CD4-positive, alpha-beta T cell treated with Interleukin-10 for 1 hour (primary cell): ENCODE measurements at places on chromosomes 11 and 22.

DNA sequence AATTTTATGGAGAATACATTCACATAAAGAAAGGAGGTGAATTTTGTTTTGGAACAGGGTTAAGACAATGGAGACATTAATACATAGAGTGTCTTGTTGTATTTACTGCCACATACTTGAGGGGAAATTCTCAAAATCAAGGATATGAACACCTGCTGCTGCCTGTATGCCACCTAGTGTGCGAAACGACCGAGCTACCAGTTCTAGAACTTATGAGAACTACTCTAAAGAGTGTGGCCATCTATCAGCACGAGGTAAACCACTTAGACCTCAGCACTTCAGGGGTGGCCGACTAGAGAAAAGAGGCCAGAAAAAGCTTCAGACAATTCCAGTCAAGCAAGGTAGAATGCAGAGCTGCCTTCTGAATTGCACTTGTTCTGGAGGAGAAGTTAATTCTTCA is 1.5 kb upstream of the AGBL2 start:
- no peak for DNase-seq

GRCh38 chr11:62575156-62575555 is 1.5 kb upstream of the EEF1G start:
- DNase-seq, result no peak

DNA sequence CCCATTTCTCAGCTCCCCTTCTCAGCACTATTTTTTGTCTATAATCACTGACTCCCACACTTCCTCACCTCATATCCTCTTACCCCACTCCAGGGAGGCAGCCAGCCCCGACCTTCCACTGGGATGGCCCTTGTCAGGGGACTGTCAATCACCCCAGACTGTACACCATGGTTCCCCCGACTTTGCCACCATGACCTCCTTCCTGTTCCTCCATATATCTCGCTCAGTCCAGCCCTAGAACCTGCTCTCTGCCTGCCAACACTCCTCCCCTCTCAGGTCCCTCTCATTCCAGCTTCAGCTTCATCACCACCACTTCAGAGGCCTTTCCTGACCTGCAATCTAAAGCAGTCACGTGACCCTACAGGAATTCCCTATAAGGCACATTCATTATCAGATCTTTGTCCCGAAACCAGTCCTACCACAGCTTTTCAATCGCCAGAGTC is 16.5 kb downstream of the PRPF19 start:
- no peak for DNase-seq

DNA sequence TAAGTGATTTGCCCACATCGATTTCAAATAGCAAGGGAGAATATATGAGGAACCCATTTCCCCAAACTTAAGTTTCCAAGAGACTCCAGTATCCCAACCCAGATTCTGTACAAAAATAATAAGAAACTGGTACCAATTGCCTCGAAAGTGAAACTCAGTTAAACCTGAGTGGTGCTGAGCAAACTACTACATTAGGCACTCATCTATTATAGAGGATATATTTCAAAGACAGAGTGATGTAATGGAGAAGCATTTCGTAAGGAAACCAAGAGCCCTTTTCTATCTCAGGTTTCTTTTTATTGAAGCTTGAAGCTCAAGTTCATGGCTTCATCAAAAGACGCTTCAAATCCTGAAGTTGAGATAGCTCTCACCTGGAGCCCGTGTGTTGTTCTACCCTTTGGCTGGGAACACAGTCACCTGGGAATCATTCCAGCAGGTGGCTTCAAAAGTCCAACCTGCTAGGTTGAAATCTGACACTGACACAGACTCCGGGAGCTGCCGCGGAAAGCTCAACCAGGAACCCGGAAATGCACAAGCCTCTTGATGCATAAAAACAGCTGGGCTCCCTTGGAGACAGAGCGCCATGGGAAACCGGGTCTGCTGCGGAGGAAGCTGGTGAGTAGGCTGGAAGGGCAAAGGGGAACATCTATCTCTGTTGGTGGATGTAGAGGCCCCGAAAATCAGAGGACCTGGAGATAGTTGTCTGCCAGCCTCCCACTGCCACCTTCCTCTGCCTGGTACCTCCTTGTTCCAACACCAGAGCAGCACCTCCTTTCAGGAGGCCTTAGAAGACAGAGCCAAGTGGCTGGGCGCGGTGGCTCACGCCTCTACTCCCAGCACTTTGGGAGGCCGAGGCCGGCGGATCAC is at the start of gene C11orf52:
Gene C11orf52, plus strand, starts transcription at position 524 of the 867 bp plus-strand sequence. Its CDS starts 60 bp downstream, at position 584.
- DNase-seq, result no peak

- DNase-seq, result peak; percentile 51
These were observed 68.1 kb downstream of the LIF start for GRCh38 chr22:30178181-30179126.

DNA sequence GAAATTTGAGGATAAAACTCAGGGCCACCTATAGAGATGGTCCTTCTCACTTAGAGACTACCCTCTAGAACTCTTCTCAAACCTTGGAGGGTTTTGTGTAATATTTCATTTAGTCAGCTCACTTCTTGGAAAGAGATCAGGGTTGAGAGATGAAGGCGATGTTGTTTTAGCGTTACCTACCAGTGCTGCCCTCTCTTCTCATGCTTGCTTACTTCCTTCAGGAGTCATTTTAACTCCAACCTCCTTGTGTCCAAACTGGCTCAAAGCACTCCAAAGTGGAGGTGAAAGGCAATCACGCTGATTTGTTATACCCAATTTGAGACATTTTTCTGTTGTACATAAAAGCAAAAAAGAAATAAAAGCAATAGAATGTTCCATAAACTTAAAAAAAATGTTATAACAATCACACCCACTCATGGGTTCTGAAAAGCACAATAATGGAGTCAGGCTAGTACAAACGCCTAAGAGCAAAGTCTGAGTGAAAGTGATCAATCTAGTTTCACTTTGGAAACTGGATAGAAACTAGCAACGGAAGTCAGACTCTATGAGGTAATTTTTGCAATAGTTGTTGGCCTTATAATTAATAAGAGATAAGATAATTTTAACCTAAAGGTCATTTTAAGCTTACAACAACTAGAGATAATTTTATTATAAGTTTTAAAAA is 117.1 kb downstream of the MRTFA start:
- peak; percentile 59 for DNase-seq

DNA sequence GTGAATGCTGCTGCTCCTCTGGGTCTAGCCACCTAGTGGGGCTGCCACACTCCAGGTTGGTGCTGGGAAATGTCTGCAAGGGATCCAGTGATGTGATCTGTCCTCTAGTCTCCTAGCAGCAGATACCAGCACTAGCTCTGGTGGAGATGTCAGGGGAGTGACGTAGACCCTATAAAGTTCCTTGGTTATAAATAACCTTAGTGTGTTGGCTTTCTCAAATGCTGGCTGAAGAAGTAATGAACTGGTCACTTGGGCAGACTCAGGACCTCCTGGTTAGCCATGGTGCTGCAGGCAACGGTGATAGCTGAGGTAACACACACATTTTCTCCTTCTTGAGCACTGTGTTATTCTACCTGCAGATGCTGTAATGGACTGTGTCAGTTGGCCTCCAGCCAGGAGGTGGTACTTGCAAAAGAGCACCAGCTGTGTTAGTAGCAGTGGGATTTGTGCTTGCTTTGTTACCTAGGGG is 35.5 kb downstream of the BBOX1 start:
- no peak for DNase-seq

DNA sequence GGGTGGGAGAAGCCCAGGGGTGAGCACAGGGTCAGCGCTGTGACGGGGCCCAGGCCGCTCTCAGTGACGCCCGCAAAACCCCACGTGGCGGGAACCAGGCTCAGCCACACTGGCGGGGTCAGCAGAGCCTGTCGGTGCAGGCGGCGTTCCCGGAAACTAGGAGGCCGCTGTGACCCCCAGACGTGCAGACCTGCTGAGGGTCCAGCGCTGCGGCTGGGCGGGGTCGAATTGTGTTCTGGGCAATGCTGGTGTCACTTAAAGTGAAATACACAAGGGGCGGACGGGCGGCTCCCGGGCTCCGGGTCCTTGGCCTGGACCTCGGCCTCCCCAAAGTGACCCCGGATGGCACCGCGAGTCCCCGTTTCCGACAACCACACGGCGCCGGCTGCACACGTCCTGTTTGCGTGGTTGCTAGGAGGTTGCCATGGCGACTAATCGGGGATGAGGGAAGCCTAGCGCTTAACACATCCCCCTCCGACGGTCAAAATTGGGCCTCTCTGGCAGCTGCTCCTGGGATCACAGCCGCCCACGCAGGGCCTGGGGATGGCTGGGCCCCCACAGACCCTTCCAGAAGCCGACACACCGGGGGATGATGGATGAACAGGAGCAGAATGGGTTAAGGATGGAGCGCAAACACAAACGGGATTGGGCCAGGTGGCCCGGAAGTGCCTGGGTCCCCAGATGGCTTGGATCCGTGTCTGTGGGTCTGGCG is 81.7 kb upstream of the PRR5 start:
- peak; percentile 91 for DNase-seq

DNA sequence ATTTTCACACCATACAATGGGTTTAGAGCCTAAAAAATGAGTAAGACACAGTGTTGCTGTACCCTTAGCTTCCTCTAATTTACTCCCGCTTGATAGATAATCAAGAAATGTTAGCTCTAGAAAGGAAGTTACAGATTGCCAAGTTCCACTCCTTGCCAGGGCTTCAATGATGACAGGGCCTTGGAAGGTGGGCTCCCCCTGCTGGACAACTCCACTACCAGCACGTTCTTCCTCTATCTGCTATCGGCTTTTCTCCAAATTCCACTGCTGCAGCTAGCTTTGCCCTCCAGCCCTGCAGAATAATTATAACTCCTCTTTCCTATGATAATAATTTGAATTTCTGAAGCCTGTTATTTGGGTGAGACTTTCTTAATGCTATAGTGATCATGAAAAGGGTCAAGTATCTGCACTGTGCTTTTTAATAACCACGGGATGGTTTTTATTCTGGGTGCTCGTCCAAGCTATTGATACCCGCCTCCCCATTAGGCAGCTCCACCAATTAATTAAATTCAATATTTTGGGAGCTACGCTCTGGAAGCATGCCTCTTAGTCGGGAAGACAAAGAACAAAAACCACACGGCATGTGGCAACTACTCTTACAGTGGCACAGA is 9.0 kb downstream of the SYN3 start:
- peak; percentile 47 for DNase-seq

GRCh38 chr11:126782810-126783209 is 217.8 kb downstream of the KIRREL3 start:
- DNase-seq, result no peak

- DNase-seq, result no peak
These were observed 15.4 kb downstream of the SLC3A2 start for GRCh38 chr11:62896049-62896448.

GRCh38 chr11:133402551-133402950 is 129.8 kb downstream of the OPCML start:
- DNase-seq, result no peak

- no peak for DNase-seq
These were observed 14.7 kb upstream of the ST14 start for GRCh38 chr11:130144861-130145281.

GRCh38 chr22:19765477-19766239 is 5.1 kb downstream of the TBX1 start:
- DNase-seq, result no peak

DNA sequence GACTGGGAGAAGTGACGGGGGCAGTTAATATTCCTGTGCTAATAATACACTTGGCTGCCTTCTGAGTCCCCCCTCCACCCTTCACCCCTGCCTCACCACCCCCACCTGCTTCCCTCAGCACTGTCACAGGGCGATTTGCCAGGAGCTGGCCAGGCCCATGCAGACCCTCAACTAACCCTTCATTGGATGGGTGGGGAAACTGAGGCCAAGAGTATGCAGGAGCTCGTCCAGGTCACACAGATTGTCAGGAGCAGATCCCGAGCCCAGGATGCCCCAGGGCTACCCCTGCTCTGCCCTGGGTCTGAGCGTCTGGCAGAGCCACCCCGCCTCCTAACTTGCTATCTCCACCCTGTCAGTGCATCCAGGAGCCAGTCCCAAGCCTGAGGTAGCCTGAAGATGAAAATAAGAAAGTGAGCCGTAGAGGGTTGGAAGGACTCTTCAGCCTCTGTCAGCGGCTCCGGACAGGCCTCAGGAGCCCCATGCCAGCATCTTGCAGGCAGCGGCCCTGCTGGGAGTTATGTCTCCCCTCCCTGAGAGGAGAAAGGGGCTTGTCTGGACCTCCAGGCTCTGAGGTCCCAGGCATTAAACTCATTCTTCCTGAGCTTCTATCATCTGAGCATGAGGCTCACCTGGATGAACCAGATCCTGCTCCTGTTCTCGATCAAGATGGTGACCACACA is 6.2 kb downstream of the TPBGL start:
- no peak for DNase-seq

DNA sequence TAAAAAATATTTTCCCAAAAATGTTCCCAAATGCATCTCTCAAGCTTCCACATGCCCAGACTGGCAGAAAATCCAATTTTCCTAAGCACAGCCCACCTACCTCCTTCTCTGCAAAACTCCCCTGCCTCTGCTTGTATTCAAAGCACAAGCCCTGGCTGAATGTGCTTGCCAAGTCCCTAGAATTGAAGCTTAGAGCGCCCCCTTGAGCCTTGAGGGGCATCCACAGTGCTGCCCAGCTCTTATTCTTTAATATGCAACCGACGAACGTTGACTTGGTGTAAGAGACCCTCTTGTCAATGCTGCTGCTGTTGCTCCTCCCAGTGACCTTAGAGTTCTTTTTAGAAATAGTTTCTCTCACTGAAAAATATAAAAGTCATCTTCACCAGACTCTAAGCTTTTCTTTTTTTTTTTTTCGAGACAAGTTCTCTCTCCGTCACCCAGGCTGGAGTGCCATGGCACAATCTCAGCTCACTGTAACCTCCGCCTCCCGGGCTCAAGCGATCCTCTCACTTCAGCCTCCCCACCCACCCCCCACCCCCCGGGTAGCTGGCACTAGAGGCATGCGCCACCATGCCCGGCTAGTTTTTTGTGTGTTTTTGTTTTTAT is 63.5 kb upstream of the CAPRIN1 start:
- DNase-seq, result peak; percentile 78

DNA sequence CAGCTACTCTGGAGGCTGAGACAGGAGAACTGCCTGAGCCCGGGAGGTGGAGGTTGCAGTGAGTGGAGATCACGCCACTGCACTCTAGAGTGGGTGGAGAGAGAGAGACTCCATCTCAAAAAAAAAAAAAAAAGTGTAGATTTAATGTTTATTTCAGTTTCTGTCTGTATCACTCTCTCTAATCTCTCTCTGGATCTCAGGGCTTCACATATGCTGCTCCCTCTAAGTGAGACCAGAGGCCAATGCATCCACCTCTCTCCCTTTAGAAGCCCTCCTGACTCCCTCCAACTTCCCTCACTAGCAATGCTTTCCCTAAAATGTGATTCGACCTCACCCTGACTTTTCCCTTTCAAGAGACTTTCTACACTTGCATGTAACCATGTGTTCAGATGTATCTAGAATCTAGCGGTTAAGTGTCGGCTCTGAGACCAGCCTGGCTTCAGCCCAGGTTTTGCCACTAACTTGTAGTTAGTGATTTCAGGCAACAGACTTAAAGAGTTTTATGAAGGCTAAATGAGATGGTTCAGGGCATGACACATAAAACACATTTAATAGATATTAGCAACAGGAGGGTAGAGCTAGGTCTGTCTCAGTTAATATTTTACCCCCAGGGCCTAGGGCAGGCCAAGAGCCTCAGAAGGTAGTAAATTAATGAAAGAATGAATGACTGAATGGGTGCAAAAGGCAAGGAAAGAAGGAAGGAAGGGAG is 364.3 kb downstream of the LARGE1 start:
- DNase-seq, result no peak
